ENCODE measurements at places on chromosomes 16 and 17.
A peak's percentile ranks its signal among the peaks of the same experiment; 100 is the strongest.

DNA sequence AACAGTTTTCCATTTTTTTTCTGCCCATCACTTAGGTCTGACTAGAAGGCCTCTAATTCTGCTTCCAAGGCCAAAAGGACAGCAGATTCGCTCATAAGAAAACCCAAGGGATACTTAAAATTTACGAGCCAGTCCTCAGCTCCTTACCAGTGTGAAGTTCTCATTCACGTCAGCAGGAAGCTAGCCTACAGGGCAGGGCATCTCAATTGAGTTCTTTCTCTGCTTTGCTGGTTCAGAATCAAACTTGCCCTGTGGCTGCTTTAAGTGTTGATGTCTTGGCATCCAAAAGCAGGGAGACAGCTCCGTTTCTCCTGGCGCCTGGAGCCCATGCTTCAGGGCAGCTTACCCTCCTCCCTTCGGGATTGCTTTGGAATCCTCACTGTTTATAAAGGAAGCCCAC, 136.0 kb downstream of the ANKFN1 start:
- DNase-seq, result peak; percentile 48

- DNase-seq, result no peak
Observed at GRCh38 chr16:66389256-66390176, 23.0 kb downstream of the CDH5 start.

DNA sequence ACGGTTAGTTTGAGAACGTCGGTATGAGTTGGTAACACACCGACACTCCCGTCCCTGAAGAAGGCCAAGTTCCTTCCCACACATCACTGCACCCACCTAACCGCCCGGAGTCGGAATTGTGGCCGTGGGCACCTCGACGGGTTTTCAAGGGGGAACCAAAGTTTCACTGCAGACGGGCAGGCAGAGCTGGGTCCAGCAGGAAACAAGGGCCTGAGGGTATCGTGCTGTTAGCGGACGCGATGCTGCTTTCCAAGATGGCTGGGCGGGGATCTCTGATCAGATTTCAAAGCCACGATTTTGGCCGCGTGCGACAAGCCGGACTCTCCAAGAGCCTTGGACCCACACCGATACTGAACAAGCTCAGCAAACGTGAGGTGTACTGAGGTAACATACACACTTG, 82.3 kb upstream of the DOC2B start:
- no peak for DNase-seq

GRCh38 chr17:81616877-81617276, 20.0 kb downstream of the NPLOC4 start:
- DNase-seq, result no peak

DNA sequence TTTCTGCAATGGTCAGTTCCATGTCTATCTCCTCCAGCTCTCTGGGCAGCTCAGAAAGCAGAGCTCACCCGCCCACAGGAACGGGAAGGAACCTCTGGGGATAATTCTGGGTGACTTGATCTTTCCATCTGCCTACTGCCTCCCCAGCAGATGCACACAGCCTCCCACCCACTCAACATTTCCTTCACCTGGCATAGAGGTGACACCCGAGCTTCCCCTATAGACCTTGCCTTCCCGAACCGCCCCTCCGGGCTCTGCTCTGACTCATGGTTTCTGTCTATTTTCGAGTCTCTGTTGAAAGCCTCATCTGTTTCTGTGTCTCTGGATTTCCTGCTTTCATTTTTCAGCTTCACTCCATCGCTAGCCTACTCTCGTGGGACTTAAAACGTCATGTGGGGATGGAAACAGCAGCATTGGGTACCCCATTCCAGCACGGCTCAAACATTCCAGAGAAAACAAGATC, 11.4 kb downstream of the GGA3 start:
- no peak for DNase-seq

GRCh38 chr17:80848449-80849102, 143.1 kb upstream of the CHMP6 start:
- DNase-seq, result no peak

DNA sequence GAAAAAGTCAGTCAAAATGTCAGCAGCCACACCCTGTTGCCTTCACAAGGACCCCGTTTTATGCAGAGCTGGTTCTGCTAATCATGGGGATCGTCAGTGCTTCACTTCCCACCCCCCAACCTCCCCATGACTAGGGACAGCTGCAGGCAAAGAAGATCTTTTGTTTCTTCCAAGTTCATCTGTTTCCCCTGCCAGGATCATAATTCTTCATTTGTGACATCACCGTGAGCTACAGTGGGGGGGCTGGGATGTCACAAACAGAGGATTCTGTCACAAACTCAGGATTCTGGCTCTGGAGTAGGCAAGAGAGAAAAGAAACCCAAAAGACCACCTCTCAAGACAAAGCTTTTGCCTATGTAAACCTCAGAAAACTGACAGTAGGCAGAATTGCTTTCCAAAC, 24.7 kb downstream of the DNAJC7 start:
- DNase-seq, result no peak

- DNase-seq, result no peak
Observed at GRCh38 chr16:70660672-70661350, 14.5 kb downstream of the IL34 start.

- DNase-seq, result no peak
Observed at GRCh38 chr17:76139801-76140660, 1.0 kb downstream of the FOXJ1 start.

- no peak for DNase-seq
Observed at GRCh38 chr17:14805348-14805747, 459.8 kb downstream of the PMP22 start.

DNA sequence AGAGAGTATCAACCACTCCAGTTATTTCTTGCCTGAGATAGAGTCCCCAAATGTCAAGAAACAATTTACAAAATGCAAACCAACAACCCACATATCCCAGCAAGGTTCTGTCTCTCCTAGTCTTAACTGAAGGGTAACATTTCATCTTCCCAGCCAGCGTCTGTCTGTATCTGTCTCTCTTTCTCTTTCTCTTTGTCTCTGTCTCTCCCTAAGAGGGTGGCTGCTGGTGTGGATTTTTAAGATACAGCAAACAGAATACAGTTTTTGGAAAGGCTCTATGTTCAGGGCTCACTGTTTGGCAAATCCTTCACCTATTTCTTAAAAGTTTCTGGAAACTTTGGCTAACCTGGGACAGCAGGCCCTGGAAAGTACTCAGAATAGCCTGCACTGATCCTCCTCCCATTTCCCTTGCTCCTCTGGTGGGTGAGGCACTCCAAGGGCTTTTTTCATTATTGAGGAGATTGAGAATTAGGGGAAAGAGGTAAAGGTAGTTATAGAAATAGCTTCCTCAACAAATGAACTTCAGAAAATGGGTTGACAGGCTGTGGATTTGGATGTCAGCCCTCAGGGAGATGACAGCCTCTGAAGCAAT, 6.2 kb downstream of the HOXB4 start:
- DNase-seq, result no peak

- no peak for DNase-seq
Observed at GRCh38 chr17:11486101-11486867, 112.0 kb upstream of the DNAH9 start.

DNA sequence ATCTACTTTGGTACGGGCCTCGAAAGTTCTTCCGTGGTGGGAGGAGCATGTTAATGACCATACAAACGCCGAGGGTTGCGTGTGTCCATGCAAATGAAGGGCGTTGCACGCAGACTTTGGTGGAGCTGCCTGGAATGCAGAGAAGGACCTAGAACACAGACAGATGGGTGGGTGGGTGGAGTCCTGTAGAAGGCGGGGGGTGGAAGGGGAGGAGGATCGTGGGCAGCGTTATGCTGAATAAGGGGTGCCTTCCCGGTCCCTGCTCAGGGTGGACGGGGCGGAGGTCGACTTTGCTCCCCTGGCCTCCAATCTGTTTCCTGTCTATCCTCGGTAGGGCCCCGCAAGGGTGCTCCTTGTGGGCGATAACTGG, 795 bp upstream of the PAQR4 start:
- no peak for DNase-seq

GRCh38 chr16:23577493-23577892, 18.6 kb downstream of the NDUFAB1 start:
- DNase-seq, result no peak

- DNase-seq, result peak; percentile 27
Observed at GRCh38 chr17:13306310-13306962, 288.6 kb upstream of the ELAC2 start.

GRCh38 chr16:15055141-15056053, 477 bp downstream of the NTAN1 start:
- no peak for DNase-seq

GRCh38 chr16:89152831-89153700, 18.5 kb upstream of the CDH15 start:
- no peak for DNase-seq

DNA sequence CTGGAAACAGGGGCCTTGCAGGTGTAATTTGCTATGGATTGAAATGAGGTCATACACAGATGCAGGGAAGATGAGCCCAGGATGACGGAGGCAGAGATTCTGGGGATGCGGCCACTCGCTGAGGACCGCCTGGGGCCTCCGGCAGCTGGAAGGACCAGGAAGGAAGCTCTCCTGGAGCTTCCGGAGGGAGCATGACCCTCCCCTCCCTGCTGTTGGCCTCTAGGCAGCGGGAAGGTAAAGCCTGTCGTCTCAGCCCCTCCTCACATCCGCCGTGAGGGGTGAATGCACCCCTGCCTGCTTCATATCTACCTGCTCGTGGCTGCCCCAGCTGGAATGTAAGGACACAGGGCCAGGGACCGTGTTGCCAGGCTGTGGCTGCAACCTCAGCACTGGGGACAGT, 29.1 kb upstream of the ZNF469 start:
- DNase-seq, result no peak

DNA sequence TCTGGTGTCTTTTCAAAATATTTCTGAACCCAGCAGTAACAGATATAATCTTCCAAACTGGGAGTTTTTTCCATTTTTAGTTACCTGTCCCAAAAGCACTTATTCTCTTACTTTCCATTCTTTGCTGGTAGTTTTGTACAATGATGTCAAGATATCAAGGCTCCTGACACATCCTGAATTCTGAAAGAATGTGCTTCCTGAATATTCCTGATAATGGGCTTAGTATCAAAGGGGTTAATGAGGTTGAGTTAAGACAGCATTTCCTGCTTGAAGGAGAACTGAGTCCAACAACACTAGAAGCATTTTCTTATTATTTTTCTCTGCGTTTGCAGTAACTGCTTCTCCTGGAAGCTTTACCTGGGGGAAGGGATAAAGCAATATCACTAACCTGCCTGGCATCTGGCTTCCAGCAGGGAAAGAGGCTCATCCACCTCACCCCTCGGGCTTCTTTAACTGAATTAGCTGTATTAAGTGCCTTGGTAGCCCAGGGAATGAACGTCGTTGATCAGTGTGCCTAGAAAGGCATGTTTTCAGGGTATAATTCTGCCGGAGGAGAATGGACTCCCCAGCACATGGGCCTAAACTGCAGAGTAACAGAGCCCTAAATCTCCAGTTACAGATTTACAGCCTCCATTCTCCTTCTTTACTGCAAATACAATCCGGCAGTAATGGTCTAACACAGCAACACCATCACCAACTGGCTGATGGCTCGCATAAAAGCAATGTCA, 134.4 kb downstream of the SNX11 start:
- no peak for DNase-seq

- DNase-seq, result peak; percentile 71
Observed at GRCh38 chr16:11806721-11807120, 9.7 kb upstream of the ZC3H7A start.

GRCh38 chr16:11283820-11284248, 2.7 kb upstream of the PRM1 start:
- DNase-seq, result no peak

GRCh38 chr17:17565471-17566339, 25.8 kb downstream of the PEMT start:
- no peak for DNase-seq

DNA sequence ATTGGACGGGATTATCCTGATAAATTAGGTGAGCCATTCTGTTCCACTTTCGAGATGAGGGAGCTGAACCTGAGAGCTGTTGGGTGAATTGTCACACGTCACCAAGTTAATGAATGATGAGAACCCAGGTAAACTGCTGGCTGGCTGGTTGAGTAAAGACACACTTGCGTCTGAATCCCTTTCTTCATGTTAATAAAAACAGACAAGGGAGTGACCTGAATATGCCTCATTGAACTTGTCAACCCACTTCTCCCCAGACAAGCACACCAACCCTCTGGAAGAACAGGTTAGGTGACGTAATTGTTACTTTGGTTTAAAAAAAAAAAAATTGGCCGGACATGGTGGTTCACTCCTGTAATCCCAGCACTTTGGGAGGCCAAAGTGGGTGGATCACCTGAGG, 400.9 kb upstream of the CDH5 start:
- no peak for DNase-seq

DNA sequence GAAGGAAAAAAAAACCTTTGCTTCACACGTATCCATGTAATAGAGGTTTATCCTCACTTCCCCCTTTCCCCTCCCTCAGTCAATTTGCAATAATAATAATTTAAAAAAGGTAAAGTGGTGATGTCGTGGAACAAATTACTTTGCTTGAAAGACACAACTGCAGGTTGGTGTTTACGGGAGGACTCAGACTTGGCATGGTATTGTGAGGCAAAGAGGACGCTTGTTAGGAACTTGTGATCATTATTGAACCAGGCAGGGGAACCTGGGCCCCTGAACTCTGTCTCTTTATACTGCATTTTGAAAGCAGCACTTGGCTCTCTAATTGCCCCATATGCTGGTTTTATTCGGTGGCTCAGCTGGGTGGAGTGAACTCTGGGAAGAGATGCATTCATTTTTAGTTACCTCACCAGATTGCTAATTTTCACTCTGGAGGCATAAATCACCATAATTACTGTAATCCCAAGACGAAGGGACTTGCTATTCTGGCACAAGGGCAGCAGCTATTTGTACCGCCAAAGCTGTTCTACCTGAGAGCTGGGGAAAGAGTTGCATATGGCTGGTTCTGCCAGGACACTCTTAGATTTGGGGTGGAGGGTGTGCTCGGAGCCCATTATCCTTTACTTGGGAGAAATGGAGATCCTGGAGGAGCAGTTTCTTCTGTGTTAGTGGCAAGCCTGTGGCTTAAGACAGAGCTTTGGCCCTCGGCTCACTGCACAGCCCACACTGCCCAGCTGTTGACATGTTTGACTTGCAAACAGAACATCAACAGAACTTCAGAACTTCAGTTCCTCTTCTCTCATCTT, 5.7 kb upstream of the DHX8 start:
- DNase-seq, result no peak

DNA sequence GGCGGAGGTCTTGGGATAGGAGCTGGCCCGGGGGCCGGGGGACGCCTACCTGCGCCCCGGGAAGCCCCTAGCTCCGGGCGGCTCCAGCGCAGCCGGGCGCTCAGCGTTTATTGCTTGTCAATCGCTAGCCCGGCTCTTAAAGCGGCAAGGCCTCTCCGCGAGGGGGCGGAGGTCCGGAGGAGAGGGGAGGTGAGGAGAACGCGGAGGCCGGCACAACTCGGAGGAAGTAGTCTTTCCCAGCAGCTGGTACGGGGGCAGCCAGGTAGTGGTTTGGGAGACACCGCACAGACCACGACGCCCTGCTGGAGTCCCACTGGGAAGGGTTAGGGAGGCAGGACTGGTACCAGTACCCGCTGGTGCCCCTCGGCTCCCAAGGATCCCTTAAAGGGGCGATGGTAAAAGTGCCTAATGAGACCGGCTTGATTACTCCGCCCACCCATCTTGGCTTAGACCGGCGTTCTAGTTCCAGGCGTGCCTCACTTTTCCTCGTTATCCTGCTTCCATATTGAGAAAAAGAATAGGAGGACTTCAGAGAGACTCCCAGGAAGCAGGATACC, at the start of gene MPP2:
Gene MPP2, minus strand, starts transcription at position 112 of the 557 bp plus-strand sequence. CDS start 3,076 bp downstream, outside the sequence.
- no peak for DNase-seq

- DNase-seq, result no peak
Observed at GRCh38 chr17:82021107-82021899, 1.4 kb downstream of the CENPX start.

GRCh38 chr16:84194470-84195200, 3.7 kb downstream of the ADAD2 start:
- DNase-seq, result no peak
